ENCODE measurements at places on chromosomes 3 and 15. TPM values are rescaled to one million over a fixed set of nuclear protein-coding genes. Genes with fewer than 3 reads are reported as not detected.

Gene TMEM42
- polyA plus RNA-seq, result 31.2 TPM

Gene ANKRD34C
- not detected for polyA plus RNA-seq

GRCh38 chr3:140529096-140529495, 148.8 kb upstream of the TRIM42 start:
- DNase-seq, result no peak

- DNase-seq, result no peak
Measured at GRCh38 chr3:81198216-81198615, 563.2 kb downstream of the GBE1 start.

GRCh38 chr3:86744051-86744450, 246.9 kb downstream of the VGLL3 start:
- DNase-seq, result no peak

DNA sequence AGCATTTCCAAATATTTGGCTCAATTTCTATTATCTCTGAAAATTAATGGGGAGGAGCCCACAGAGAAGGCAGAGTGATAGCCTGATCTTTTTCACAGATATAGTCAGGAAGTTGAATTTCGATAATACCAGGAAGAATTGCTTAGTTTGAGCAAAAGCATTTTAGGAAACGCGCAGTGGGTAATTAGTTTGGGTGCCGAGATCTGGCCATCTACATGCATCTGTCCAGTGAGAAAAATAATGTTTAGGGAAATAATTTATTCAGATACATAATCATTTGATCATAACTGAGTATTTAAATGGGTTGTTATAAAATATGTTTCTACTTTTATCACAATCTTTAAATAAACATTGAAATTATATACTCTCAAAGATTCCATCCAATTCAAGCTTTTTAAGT, 653.9 kb downstream of the RBMS3 start:
- no peak for DNase-seq

DNA sequence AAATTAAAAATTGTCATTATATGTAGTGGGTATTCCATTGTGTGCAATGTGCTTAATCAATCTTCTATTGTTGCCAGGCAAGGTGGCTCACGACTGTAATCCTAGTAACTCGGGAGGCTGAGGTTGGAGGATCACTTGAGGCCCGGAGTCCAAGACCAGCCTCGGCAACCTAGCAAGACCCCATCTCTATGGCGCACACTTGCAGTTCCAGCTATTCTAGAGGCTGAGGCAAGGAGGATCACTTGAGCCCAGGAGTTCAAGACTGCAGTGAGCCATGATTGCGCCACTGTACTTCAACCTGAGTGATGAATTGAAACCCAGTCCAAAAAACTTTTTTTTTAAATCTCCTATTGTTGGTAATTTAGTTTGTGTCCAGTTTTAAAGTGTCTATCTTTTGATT, 33.4 kb upstream of the ABHD2 start:
- no peak for DNase-seq
